ENCODE measurements at places on chromosomes 4 and X. TPM values are rescaled to one million over a fixed set of nuclear protein-coding genes. Genes with fewer than 3 reads are reported as not detected.

The PDGFC gene
- total RNA-seq, result 106 TPM

The ADH6 gene
- under 0.01 TPM for total RNA-seq

The FAM9C gene
- under 0.01 TPM for total RNA-seq

The LEF1 gene
- total RNA-seq, result 2.4 TPM

The PNMA5 gene
- total RNA-seq, result not detected

The CLNK gene
- total RNA-seq, result not detected

The RAB41 gene
- total RNA-seq, result not detected

The CSAG1 gene
- total RNA-seq, result not detected

The AFP gene
- 0.22 TPM for total RNA-seq

The FMR1NB gene
- not detected for total RNA-seq

The FAM133A gene
- 1.2 TPM for total RNA-seq

The GPR78 gene
- 1.4 TPM for total RNA-seq

The MGAT4D gene
- not detected for total RNA-seq

The SERTM2 gene
- total RNA-seq, result not detected

Measured in articular chondrocyte of knee joint (primary cell).